ENCODE measurements at places on chromosomes 13 and 19. TPM values are rescaled to one million over a fixed set of nuclear protein-coding genes. Genes with fewer than 3 reads are reported as not detected.

DNA sequence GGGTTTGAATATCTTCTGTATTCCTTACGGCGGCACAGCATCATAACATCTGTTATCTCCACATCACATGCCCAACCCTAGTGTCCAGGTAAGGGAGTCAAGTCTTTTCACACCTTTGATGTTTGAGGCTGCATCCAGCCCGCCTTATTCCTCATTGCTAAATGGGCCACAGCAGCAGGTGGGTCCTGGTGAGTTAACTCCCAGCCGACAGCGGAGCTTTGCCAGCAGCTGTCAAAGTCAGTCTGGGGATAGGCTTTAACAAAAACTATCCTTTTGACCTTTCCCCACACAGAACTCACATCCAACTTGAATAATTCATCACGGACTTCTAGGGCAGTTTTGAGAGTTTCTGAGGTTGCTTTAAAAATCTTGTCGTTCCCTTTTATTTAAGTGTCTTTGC, 235.1 kb downstream of the DLEU7 start:
- DNase-seq = no peak

DNA sequence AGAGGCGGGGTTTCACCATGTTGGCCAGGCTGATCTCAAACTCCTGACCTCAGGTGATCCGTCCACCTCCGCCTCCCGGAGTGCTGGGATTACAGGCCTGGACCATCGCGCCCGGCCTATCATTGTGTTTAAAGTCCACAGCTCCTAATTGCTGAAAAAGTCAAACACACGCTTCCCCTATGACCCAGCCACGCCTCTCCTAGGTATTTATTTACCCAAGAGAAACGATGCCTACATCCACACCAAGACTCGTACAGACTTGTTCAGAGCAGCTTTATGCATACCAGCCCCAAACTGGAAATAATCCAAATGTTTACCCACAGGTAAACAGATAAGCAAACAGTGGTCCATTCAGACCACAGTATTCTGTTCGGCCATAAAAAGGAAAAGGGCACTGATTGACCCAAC, 15.1 kb downstream of the ZNRF4 start:
- DNase-seq = no peak

DNA sequence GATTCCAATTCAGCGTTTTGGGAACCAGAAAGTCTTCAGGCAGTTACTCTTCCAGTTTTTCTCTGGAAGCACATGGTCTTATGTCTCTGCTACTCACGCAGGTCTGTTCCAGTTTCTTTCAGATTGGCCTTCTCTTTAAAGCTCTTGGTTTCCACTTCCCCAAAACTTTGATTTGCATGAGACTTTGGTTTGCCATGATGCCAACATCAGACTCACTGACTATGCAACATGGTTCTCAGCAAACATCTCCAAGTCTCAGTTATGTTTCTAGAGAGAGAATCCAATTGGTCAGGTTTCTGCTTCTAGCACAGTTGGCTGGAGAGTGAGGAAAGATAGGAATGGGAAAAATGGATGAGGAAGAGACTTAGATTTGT, 3.1 kb downstream of the AKAP11 start:
- DNase-seq = no peak

DNA sequence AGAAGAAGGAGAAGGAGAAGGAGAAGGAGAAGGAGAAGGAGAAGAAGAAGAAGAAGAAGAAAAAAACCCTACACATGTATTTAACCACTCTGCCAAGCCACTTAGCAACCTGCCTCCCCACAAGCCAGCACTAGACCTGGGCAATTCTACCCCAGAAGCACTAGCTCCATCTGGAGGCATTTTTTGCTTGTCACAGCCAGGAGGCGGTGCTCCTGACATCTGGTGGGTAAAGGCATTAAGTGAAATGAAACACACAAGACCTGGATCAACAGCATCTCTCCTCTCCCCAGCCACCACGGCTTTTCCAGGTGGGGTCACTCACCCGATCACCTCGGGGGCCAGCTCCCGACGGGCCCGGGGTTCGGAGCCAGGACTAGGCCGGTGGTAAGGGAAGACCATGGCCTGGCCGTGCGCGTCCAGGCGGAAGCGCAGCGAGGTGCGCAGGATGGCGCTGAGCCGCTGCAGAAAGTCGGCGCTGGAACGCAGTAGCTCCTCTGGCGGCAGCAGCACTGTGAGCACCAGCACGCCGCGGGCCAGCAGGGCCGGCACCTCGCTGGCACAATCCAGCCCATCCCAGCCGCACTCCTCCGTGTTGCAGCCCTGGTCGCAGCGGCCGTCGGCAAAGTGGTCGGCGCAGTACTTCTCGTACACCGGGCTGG, 26.9 kb downstream of the NOTCH3 start:
- no peak for DNase-seq

DNA sequence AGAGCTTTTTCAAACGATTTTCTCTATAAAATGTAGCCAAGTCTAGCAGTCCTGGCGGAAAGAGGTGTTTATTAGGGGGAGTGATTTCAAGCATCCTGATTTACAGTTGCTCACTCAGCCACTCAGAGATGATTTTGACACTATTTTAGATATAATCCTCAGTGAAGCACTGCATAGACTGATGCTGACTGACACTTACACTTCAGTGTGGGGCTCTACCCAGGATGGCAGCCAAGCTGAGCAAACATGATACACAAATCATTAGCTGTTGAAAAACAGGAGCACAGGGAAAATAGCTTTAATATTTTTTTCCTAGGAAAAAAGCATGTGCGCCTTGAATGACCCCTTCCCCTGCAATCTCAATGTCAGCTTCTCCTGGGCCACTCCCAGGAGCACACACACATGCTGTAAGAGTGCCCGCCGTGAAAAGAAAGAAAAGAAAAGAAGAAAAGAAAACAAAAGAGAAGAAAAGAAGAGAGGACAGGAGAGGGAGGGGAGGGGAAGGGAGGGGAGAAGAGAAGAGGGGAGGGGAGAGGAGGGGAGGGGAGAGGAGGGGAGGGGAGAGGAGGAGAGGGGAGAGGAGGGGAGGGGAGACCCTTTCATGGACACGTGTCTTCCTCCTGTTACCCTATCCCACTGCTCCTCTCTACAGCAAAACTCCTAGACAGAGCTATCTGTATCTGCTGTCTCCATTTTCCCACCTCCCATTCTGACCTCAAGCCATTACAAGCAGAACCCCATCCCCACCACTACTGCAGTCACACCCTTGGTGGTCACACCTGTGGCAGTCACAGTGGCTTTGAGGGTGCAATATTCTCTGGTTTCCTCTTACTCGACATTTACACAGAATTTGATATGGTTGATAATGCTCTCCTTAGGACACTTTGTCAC, 36.4 kb downstream of the RCBTB2 start:
- DNase-seq = no peak

DNA sequence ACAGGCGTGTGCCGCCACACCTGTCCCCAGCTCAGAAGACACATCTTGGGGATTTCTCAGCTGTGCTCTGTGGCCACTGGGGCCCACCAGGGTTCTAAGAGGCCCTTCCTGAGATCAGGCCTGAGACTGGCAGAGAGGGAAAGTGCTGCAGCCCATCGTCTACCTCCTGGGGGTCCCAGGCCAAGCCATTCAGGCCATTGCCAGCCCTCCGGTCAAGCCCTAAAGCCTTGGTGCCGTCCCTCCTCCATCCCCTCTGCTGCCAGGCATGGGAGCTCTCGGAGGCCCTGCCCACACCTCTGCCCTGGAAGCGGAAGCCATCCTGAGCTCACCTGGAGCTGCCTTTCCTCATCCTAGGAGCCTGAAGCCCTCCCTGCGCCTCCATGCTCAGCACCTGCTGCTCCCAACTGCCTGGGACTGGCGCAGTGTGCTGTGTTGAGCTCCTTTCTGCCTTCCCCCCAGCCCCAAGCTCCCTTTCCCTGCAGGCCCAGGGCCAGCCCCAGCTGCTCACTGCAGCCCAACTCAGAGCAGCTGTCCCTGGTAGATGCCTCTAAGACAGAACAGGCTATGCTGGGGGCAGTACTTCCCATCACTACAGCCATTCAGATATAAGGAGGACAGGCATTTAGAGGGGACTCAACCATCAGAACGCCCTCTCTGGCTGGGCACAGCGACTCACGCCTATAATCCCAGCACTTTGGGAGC, 2.9 kb downstream of the SLC7A9 start:
- DNase-seq = no peak

Gene SELENOV
- total RNA-seq = not detected

DNA sequence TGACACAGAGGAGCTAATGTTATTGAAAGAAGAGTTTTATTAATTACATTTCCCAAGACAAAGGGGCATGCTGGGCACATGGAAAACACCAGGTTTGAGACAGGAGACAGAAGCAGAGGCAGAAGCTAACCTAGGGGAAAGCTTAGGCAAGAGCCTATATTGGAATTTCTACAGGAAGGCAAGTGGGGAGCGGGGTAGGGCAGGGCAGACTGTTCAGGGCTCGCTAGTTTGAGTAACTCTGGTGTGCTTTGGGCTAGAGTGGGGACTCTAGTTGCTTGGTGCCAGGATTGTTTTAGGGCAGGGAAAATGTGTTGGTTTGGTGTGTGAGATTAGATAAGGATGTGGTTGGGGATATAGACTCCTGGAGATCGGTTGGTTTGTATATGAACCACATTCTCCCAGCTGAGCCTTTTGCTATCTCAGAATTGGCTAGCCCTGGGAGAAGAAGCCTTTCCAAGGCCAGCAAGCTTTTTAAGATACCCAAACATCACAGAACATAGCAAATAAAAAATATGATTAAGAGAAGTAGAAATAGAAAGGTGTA, 8.4 kb upstream of the UFM1 start:
- no peak for DNase-seq

- no peak for DNase-seq
Observed at GRCh38 chr13:42533336-42533591, 40.7 kb upstream of the TNFSF11 start.

Gene TUBB4A
- 0.25 TPM for total RNA-seq

DNA sequence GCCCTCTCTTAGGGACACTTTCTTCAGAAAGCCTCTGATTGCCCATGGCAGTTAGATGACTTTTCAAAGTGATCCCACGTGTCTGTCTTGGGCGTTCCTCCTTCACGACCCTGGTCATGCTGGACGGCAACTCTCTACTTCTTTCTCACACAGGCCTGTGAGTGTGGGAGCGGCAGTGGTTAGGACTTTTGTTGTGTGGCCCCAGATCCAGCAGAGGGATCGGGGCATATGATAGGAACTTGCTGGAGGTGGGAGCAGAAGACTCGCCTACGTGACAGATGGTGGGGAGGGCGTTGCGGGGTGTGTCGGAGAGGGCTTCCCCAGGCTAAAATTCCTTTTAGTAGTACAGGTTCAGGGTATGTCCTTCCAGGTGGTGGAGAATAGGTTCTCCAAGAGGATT, 289.5 kb upstream of the MAB21L1 start:
- DNase-seq = no peak

DNA sequence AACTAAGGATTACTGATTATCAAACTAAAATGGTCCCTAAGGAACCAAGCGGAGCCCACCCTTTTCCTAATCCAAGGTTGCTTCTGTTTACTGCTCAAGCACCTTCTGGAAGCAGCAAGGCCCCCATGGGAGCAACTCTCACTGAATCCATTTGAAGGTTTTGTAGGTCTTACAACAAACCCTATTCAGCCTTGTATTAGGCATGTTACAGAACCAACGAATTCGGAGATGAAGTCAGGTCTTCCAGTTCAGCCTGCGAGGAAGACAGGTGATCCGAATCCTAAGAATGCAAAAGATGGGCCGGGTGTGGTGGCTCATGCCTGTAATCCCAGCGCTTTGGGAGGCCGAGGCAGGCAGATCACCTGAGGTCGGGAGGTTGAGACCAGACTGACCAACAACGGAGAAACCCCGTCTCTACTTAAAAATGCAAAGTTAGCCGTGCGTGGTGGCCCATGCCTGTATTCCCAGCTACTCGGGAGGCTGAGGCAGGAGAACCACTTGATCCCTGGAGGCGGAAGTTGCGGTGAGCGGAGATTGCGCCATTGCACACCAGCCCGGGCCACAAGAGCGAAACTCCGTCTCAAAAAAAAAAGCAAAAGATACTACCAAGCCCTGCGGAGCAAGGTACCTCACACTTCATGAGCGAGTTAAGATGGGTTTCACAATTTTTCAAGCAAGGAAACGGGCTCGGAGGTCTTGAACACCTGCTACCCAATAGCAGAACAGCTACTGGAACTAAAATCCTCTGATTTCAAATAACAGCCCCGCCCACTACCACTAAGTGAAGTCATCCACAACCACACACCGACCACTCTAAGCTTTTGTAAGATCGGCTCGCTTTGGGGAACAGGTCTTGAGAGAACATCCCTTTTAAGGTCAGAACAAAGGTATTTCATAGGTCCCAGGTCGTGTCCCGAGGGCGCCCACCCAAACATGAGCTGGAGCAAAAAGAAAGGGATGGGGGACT, 609 bp downstream of the ZAR1L start:
- DNase-seq = peak; percentile 67

DNA sequence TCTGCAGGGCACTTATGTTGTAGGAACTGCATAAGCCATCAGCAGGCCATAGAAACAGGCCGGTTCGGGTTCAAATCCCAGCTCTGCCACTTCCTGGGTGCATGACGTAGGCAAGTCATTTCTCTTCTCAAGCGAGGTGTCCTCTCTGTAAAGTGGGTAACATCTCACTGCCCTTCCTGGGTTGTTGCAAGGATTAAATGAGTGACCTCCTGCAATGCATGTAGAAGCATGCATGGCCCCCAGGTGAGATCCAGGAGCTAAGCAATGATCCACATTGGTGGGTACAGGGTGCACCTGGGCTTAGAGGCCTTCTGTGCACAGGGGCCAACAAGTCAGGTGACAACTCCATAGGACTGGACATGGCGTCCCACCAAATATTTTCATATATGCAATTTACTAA, 13.8 kb downstream of the PHLDB3 start:
- DNase-seq = no peak

Gene ATCAY
- not detected for total RNA-seq

DNA sequence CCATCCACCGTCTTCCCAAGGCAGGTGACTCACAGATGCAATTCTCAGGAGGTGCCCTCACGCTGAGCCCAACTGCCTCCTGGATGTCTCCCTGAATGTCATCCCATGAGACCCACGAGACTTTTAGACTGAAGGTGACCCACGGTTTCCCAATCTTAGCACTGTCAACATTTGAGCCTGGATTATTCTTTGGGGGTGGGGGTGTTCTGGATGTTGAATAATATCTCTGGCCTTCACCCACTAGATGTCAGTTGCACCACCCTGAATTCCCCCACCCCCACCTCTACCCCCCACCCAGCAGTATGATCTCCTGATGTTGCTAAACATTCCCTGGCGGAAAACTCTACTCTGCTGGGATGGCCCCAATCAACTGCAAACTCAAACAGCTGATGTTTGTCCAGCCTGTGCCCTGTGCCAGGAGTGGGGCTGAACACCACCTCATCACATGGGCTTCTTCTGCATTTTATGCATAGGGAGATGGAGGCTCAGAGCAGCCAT, 2.2 kb upstream of the CYP4F22 start:
- peak; percentile 45 for DNase-seq

DNA sequence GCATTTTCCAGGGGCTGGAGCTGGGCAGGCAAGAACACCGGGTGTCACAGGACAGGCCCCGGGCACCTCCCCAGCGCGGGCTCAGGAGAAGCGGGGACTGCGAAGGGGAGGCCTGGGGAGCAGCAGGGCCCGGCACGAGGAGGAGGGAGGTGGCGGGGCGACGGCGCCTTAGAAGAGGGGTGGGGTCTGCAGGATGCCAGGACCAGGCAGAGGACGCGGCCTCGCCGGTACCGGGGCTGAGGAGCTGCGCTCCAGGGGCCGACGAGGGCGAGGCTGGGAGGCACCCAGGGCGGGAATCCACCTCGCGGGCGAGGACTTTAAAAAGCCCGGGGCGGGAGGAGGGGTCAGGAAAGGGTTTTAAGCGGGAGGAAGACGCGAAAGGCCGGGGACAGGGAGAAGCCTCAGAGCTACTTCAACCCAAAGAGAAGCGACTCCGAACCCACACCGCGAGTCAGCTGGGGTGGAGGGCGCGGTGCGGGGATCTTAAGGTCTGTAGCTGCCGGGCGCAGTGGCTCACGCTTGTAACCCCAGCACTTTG, 665 bp downstream of the ZNF347 start:
- DNase-seq = peak; percentile 57

Gene ZNF44
- 17.9 TPM for total RNA-seq

- DNase-seq = no peak
Observed at GRCh38 chr13:43648733-43649132, 138.0 kb downstream of the ENOX1 start.

Gene COLGALT1
- total RNA-seq = 22.4 TPM

All from liver (tissue), 10 donors.